Activated CD8-positive, alpha-beta memory T cell treated with anti-CD3 and anti-CD28 coated beads, Interleukin-2, amount 10 ng/mL, durations not matched to agents 7 days and 5 days (primary cell): ENCODE measurements at places on chromosomes 2 and 18.

DNA sequence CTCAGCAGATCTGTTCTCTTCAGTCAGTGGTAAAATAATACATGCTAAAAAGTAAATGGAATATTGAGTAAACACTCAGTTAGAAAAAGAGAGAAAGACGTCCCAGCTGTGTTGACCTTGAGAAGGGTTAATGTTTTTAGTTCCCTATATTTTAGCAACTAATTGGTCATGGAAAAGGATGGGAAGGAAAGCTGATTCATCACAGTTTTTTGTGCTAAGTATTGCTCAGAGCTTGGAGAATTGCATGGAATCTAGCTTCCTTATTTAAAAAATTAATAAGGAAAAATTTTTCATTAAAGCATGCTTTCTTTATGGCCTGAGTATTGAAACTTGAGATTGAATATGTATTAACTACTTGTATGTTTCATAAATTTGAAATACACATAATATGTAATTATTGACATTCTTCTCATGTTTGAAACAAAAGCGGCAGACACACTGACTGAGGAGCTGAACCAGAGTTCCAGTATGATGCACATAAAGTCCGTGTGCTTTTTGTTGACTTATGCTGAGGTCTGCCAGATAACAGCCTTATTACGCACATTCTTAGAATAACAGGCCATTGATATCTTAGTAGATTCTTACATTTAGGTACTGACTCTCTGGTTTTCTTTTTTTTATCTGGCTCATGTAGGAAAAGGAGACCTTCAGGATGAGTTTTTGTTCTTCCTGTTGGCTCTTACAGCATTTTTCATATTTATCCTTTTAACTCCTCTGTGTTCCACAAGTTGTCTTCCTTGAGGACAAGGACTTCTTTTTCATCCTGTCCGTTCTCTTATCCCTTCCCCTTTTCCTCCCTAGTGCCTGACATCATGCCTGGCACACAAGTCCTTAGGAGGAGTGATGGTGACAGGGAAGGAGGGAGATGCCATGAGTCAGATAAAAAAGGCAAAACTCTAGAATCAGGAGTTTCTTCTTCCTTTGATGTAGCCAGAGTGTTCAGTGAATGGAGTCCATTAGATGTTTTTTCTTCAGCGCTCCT, 194.1 kb downstream of the PTPRM start:
- no peak for DNase-seq

GRCh38 chr2:210768329-210768910, 212.0 kb downstream of the CPS1 start:
- DNase-seq = no peak

- DNase-seq = peak; percentile 72
These were observed at the start of gene PTPN18 for GRCh38 chr2:130355578-130356431. TSS of gene PTPN18 (plus strand) at chr2:130356056. CDS start at chr2:130356108, 52 bp downstream.

GRCh38 chr2:238954841-238955591, 107.1 kb downstream of the TWIST2 start:
- no peak for DNase-seq

DNA sequence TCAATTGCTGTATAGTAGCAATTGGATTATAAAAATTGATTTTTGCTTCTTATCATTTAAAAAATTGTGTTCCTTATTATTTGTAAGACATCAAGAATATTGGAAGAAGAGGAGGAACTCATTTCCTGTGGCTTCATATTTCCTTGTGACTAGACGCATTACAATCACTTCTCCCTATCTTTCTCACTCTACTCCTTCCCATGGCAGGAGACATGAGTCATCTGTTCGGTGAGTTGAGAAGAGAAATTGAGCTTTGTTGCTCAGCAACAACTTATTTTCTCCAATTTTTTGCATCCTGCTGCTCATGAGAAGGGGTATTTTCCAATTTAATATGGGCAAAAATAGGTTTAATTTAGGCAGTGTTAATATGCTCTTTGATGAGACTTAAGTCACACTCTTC, 1783.9 kb downstream of the SUCLG1 start:
- no peak for DNase-seq

- DNase-seq = peak; percentile 85
These were observed at the start of gene AP1S3 for GRCh38 chr2:223837287-223838061. TSS of gene AP1S3 (minus strand) at chr2:223837582. CDS start at chr2:223837450, 132 bp downstream.

GRCh38 chr2:219073413-219074129, 12.8 kb upstream of the IHH start:
- no peak for DNase-seq

- no peak for DNase-seq
These were observed 552.5 kb upstream of the CRIM1 start for GRCh38 chr2:35803126-35803525.

DNA sequence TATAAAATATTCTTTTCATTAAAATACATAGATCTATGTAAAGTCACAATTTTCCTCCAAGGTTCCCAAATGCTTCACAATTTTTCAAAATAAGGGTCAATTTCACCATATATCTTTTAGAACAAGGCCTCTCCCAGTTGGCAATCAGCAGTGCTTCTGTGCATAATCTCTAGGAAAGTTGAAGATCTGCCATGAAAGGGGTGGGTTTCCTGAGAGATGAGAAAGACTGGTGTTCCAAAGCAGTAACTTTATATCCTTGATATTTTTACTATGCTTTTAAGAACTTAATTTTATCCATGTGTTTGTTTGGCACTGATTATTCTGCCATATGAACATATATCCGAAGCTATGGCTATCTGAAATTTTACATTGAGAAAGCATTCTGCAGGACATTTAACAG, 199.4 kb upstream of the CYP26B1 start:
- DNase-seq = no peak

GRCh38 chr2:26412091-26412673, 10.5 kb downstream of the DRC1 start:
- peak; percentile 52 for DNase-seq

DNA sequence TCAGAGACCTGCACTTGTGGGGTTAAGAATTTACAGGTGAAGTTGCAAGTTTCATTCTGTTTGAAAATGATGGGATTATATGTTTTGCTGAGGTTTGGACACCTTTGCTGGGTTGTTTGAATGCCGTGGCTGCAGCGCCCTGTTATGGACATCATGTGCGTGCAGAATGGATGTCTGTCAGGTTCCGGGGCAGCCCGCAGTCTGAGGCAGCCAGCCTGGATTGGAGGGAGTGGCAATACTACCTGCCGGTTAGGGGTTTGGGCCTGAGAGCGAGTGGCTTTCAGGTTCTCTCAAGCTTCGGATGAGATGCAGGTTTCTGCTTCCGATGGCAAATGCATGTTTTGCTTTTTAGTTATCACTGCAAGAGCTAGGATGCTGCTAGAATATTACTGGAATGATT, 1.1 kb downstream of the CASP8 start:
- DNase-seq = peak; percentile 89

GRCh38 chr18:55119434-55119833, 160.2 kb upstream of the CCDC68 start:
- no peak for DNase-seq

DNA sequence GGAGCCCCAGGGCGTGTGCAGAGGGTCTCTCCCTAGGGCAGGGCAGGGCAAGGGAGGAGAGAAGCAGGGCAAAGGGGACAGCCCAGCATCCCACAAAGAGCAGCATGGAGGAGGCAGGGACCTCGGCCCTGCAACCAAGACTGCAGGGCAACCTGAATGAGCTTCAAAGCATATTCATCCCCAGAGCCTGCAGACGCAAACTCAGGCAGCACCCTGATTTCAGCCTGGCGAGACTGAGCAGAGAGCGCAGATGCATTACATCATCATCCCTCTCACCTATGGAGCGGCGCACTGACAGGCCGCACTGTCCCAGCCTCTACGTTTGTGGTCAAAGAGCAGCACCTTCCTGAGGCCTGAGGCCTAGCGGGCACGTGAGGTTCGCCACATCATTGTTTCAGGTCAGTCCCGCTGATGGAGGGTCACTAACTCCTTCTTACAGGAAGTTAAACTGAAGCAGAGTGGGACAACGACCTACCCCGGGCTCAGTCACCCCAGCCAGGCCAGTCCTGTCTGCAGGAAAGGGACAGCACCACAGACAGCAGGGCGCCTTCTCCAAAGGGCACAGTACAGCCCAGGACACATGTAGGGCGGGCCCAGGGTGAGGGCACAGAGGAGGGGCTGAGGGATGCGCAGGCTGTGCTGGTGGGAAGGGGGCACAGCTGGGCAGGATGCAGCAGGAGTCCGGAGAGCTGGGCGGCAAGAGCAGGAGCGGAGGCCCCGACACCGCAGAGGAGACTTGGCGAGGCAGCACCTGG, 67.2 kb upstream of the RAB6C start:
- peak; percentile 33 for DNase-seq

- DNase-seq = no peak
These were observed 218.7 kb downstream of the CMPK2 start for GRCh38 chr2:6647046-6647445.

- no peak for DNase-seq
These were observed 643.3 kb downstream of the SOCS6 start for GRCh38 chr18:70931942-70932814.

DNA sequence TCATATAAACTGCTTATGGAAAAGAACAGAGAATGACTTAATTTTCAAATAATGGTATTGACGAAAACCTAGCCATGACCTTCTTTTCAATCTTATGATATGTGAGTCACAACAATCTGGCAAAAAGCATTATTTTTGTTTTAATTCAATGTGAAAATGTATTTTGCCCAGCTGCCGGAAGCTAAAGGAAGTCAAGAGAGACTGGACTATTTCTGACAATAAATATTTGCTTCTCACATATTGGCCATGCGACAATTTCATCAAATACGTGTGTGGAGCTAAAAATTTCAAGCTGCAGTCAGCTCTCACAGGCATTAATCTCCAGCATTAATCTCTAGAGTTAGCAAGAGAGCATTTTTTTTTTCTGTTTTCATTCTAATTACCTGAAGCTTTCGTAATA, 881.0 kb downstream of the CPS1 start:
- DNase-seq = no peak

- DNase-seq = no peak
These were observed 61.4 kb upstream of the COPS8 start for GRCh38 chr2:237024255-237024654.

- DNase-seq = no peak
These were observed 83.2 kb upstream of the SPATS2L start for GRCh38 chr2:200223205-200223784.
